ENCODE measurements at places on chromosomes 4 and X. TPM values are rescaled to one million over a fixed set of nuclear protein-coding genes. Genes with fewer than 3 reads are reported as not detected.
A peak's percentile ranks its signal among the peaks of the same experiment; 100 is the strongest.

HMX1 gene
- total RNA-seq = 1.1 TPM

KLKB1 gene
- total RNA-seq = 0.49 TPM

DLG3 gene
- 54.3 TPM for total RNA-seq

UGT2B17 gene
- total RNA-seq = not detected

TLR1 gene
- total RNA-seq = not detected

PCGF3 gene
- total RNA-seq = 61.2 TPM

VCX3A gene
- 0.68 TPM for total RNA-seq

SLIT2 gene
- 22.1 TPM for total RNA-seq

DNA sequence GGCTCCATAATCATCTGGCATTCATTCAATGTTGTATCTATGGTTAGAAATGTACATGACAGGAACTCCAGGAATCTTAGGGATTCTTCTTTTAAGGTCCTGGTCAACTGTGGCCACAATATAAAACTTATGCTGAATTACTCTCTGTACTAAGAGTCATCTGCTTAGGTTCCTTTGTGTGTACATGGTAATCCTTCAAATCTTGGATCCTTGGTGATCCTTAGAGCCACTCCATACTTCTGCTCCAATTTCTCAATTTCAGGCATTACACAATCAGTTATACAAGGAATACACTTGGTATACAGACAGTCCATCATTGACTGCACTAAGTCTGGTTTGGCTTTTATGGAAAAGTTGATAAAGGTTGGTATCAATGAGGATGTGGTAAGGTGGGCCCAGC is 5.8 kb downstream of the SRD5A3 start:
- DNase-seq = no peak

DNA sequence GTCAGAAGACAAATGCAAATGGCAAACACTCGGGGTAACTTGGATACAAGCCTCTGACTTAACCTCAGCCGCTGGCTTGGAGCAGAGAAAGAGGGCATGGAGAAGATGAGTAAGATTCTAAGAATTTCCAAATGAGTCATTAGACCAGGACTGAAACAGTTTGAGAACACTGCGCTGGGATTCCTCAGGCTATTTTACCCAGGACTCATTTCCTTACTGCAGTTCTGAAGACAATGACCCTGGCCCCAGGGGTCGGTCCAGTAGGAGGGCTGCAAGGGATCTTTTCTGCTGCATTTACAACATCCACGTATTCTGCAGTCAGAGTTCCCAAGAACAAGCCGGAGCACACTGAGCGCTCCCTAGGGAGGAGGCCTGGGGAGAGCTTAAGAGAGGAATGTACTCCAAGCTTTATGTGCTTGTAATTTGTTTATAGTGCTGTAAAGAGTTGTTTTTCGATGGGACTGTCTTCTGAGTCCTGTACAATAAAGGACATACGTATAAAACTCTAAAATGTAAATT is 27.3 kb upstream of the SORBS2 start:
- DNase-seq = peak; percentile 17

GRCh38 chrX:123959281-123960063 is 2.0 kb upstream of the STAG2 start:
- peak; percentile 5 for DNase-seq

DNA sequence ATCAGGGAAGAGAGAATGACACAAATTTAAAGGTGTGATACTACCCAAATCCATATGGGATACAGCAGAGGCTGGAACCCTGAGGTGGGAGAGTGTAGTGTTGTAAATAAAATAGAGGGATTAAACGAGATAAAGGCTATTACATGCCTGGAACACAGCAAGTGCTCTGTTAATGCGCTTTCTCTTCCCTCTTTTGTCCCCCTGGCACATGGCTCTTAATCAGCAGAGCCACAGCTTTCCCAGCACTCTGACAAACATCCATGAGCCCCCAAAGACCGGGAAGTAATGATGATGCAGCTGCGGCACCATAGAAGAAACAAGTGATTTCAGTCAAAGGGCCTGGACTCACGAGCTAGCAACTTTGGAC is 85.9 kb downstream of the RASL11B start:
- DNase-seq = no peak

- DNase-seq = no peak
Measured at GRCh38 chrX:142036116-142036515, 132.4 kb downstream of the MAGEC1 start.

GRCh38 chr4:173433447-173433846 is 34.5 kb upstream of the SCRG1 start:
- DNase-seq = no peak

DNA sequence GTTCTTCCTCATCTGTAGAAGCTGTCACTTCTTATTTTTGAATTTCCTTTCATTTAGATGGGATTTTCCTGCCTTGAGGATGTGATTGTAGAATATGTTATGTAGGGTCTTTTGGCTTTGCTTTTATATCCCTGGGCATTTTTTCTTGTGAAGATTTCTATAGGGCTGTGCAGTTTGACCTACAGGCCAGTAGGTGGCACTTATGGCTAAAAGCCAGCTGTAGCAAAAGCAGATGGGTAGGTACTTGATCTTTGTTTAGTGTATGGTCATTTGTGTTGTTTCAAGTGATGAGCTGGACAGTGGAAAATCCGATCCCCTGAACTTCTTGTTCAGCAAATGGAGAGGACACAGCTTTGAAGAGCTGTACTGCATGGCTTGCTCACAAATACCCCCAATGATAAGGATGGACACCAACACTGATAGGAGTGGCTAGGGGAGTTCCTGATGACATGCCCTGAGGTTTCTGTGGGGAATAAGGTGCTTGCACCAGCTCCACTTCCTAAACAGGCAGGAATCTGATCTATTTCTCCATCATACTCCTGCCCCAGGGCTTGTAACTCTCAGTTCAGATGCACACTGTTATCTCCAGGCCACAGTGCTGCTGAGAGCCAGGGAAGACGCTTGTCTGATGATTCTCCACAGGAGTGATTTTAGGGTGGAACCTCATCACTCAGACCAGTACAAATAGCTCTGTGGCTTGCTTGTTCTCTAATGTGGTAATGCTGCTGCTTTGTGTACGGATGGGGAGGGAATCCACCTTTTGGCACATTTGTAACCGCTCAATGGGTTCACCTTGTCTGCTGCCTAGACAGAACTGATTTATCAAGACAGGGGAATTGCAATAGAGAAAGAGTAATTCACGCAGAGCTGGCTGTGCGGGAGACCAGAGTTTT is 417.1 kb upstream of the MAGEB16 start:
- DNase-seq = no peak

GRCh38 chrX:47482065-47482511 is 934 bp downstream of the ZNF41 start:
- no peak for DNase-seq

GRCh38 chr4:153706519-153706918 is 22.4 kb downstream of the TLR2 start:
- no peak for DNase-seq

DNA sequence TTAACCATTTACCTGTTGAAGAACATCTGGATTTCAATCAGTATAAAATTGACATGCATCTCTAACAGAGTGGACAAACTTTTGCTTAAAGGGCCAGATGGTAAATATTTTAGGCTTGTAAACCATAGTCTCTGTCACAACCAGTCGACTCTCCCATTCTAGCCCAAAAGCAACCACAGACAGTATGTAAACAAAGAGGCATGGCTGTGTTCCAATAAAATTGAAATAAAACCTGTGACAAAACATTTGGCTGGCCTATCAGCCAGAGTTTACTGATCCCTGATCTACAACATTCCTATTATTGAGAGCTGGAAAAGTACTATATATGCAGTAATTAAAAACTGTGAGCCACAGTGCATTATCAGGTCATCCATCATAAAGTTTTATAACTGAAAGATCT is 3.2 kb downstream of the CENPC start:
- DNase-seq = no peak

DNA sequence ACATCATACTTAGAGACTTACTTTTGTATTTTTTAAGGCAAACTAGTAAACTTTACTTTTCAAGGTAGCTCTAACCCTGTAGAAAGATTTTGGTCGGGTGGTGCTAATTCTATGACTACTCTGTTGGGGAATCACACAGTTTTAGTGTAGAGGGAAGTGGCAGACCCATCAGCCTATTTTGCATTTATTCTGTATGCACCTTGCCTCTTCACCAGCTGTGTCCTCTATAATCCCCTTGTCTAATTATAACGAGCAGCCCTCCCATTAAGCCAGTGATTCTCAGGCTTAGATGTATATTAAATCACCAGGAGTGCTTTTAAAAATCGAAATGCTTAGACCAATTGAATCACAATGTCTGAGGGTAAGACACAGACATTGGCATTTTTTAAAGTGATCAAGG is 78.1 kb downstream of the GALNT7 start:
- no peak for DNase-seq

- no peak for DNase-seq
Measured at GRCh38 chrX:135923353-135923752, 29.8 kb downstream of the SAGE1 start.

DNA sequence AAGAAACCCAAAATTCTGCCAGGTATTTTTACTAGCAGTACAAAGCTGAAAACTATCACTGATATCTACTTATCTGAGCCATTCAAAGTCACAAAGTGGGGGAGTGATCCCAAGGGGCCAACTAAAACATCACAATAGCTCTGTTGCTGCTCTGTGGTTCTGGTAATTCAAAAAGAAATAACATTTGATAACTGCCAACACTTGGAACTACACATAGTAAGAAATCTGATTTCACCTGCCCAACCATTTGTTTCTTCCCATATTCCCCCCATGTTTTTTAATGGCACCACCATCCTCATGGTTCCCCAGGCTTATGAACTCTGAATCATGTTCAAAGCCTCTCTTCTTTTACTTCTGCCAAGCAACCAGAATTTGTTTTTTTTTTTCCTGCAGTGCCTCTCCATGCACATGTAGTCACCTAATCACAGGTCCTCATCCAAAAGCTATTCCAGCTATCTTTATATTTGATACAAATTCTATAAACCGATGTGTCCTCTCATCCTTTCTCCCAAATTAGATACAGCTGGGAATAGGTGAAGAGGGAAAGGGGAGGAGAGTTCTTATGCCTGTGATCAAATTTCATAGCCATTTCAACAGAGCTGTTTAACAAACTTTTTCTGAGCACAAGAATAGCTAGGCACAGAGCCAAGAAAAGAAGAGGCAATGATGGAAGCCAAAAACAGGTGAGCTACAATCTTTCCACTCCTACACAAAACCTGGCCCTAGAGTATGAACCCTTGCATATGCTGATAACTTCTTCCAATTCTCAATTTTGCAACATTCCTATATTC is 7.7 kb downstream of the AMMECR1 start:
- DNase-seq = no peak

GRCh38 chrX:40539214-40540142 is 41.3 kb upstream of the ATP6AP2 start:
- DNase-seq = peak; percentile 3

- no peak for DNase-seq
Measured at GRCh38 chr4:27057053-27057452, 196.4 kb downstream of the STIM2 start.
